ENCODE measurements at places on chromosomes 12 and 14.
A peak's percentile ranks its signal among the peaks of the same experiment; 100 is the strongest.

- DNase-seq, result no peak
Measured at GRCh38 chr14:29242755-29243754, 476.5 kb downstream of the FOXG1 start.

DNA sequence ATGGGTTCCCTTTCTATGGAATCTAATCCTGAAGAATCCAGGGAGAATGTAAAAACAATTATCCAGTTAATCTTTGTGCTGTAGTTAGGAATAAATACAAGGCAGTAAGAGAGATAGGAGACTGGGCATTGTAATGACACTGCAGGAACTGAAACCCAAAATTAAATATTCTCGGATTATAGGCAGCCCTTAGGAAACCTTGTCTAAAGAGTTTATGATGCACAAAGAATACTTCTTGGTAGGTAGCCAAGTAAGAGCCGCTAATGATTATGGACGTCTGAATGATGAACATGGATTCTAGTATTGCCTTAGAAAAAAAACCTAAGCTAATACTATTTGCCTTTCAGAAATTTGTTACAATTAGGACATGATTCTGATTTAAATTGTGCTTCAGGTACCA is 165.4 kb upstream of the LRIG3 start:
- DNase-seq, result peak; percentile 74

DNA sequence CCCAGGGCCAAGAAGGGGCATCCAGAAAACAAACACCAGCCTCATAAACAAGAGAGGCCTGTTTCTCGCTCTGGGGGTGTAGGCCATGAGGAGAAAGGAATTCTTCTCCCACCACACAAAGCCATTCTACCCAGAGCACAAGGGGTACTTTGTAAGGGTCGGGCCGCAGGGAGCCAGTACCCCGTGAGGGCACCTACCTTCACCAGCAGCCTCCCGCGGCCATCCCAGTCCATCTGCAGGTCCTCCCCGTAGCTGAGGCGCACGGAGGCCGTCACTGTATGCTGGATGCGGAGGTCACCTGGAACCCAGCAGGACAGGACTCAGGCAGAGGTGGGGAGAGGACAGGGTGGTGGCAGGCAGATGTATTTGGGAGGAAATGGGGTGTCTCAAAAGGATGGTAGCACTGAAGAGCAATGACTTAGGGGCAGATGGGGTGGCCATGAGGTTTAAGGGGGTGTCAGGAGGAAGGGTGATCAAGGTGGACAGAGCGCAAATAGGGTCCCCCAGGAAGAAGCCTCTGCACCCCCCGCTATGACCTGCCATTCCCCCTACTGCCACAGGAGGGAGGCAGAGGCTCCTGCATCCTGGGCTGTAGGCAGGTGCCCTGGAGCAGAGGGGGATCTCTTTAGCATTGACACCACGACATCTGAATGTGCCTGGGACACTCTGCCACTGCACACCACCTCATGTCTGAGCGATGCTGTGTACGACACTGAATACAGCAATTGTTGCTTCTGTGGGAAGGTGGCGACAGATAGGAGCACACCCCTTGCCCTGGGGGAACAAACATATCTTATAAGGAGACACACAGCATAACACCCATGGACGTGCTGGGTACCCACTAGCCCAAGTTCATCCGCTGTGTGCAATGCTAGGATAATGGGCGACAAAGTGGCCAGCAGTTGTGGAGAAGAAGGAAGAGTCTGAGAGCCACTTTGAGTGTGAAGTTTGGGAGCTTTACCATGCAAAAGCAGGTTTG is 61.4 kb downstream of the VWF start:
- DNase-seq, result no peak

DNA sequence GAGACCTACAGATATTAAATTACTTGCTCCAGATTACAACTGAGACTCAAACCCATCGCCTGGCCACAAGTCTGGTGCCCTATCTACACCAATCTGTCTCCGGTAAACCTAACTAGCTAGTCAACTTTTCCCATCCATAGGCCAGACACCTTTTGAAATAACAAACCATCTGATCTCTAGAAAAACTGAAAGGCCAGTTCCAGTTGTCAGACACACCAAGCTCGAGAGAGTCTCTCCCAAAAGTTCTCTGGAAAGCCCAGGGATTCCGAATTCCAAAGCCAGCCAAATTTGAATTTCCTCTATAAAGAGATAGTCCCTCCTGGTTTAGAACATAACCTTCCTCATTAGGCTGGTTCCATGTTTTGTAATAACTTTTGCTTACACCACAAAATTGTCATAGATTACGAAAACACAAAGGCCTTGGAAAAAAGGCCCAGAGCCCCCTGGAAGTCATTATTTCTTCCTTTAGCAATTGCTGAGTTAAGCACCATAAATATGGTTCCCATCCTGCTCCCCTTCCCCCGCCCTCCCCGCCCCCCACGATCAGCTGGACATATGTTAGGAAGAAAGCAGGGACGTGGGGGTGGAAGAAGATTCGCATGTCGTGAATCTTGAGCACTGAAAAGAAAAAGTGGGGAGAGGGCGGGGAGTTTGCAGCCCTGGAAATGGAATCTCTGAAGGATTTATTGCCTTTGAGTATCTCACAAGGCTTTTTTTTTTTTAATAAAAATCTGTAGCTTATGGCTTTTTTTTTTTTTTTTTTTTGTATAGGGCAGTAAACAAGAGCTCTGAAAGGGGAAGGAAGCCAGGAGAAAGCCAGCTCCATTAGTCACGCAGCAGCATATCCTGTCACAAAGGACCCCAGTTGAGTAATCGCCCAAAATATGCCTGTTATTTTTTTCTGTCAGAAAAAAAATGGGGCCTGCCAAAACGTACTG is 110.4 kb downstream of the ZFP36L1 start:
- DNase-seq, result no peak

- no peak for DNase-seq
Measured at GRCh38 chr14:72254937-72255472, 322.8 kb downstream of the RGS6 start.

GRCh38 chr12:2900642-2901041 is 10.0 kb downstream of the TULP3 start:
- no peak for DNase-seq

GRCh38 chr12:12376646-12377448 is 20.0 kb downstream of the BORCS5 start:
- peak; percentile 86 for DNase-seq

- DNase-seq, result no peak
Measured at GRCh38 chr14:77791225-77791600, 8.7 kb upstream of the ADCK1 start.
